Neuronal stem cell (in vitro differentiated cells): ENCODE measurements at places on chromosomes 13 and 19.

DNA sequence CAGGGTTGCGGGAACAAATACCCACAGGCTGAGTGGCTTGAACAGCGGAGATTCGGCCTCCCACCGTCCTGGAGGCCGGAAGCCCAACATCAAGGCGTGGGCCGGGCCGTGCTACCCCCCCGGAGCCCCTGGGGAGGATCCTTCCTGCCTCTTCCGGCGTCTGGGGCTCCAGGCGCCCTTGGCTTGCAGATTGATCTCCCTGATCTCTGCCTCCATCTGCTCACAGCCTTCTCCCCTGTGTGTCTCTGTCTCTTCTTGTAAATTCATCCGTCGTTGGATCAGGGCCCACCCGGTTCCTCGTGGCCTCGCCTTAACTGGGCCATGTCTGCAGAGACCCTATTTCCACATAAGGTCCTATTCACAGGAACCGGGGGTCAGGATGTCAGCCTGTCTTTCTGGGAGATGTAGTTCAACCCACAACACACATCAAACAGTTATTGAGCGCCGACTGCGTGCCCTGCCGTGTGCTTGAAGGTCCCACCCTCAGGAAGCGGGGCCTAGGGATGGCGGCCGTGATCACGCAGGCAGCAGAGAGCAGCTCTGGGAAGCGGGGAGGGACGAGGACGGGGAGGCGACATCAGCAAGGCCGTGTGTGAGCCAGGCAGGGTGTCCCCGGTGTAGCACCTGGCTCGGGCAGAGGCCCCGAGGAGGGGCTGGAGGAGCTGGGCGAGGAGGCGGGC, 21.3 kb downstream of the HCN2 start:
- no peak for DNase-seq

GRCh38 chr13:41680900-41681299, 223.6 kb downstream of the RGCC start:
- DNase-seq = no peak

GRCh38 chr13:29911781-29912418, 61.5 kb upstream of the UBL3 start:
- no peak for DNase-seq

GRCh38 chr19:7863157-7863970, 10.8 kb downstream of the PRR36 start:
- no peak for DNase-seq

- DNase-seq = no peak
Measured at GRCh38 chr19:13066226-13066625, 36.4 kb downstream of the LYL1 start.
